ENCODE measurements at places on chromosomes 7 and 10.

- DNase-seq, result no peak
Observed at GRCh38 chr10:14686356-14686755, 88.3 kb downstream of the FAM107B start.

- no peak for DNase-seq
Observed at GRCh38 chr7:135204876-135205275, 6.5 kb downstream of the WDR91 start.

- no peak for DNase-seq
Observed at GRCh38 chr10:62759599-62760175, 44.8 kb upstream of the ADO start.

DNA sequence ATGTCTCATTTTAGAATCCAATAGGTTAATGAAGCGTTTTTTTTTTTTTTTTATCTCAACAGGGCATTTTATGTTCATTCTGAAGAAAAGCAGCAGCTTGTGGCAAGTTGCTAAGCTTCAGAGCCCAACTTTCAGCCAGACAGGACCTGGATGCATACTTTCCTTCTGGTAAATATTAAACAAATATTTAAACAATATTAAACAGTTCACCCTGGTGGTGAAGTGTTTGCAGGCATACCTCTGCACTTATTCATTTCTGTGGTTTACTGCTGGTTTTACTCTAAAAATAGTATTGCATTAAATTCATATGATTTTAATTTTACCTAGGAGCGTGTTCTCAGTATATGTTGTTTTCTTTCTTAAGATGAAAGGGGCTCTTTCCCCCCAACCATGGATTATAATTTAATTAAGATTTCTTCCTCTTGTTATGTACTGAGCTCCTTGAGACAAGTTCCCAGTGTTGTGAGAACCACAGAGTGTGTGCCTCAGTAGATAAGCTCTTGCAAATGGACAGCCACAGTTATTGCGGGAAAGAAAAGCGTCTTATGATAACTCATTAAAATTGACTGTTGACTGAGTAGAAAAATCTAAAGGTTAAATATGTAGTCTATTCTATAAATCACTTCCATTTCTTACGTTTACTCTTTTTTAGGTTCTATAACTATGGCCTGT is 155.8 kb downstream of the MALRD1 start:
- DNase-seq, result no peak

GRCh38 chr7:43943417-43944187 is 17.4 kb downstream of the UBE2D4 start:
- no peak for DNase-seq

All from stimulated activated CD8-positive, alpha-beta memory T cell treated with anti-CD3 and anti-CD28 coated beads, Interleukin-12 subunit alpha, Interleukin-12 subunit beta, amount 100 ng/mL, for 1 hour (primary cell).